ENCODE measurements at places on chromosomes 13 and 19.

DNA sequence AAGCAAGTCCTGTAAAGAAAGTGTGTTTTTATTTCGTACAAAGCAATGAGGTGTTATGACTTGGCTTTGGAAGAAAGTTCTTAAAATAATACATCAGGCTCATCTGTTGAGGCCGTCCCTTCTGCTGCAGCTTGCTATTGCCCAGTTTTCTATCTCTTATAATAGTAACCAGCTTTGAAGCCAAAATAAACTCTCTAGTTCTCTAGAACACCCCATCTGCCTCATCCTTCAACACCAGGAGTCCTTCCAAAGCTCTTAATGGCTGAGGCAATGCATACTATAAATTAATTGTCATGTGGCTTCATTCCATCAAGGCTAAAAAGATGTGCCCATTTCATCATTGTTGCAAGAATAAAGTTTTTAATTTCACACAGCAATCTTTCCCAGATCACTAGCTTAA, 49.4 kb upstream of the IPO5 start:
- no peak for DNase-seq

GRCh38 chr19:58325311-58326022, 1.3 kb upstream of the ZSCAN22 start:
- DNase-seq = peak; percentile 64

GRCh38 chr19:36097036-36097435, 13.9 kb upstream of the OVOL3 start:
- no peak for DNase-seq

- DNase-seq = no peak
Measured at GRCh38 chr13:99353836-99354235, 46.6 kb upstream of the GPR183 start.

GRCh38 chr19:6522712-6523111, 8.1 kb upstream of the TNFSF9 start:
- no peak for DNase-seq

DNA sequence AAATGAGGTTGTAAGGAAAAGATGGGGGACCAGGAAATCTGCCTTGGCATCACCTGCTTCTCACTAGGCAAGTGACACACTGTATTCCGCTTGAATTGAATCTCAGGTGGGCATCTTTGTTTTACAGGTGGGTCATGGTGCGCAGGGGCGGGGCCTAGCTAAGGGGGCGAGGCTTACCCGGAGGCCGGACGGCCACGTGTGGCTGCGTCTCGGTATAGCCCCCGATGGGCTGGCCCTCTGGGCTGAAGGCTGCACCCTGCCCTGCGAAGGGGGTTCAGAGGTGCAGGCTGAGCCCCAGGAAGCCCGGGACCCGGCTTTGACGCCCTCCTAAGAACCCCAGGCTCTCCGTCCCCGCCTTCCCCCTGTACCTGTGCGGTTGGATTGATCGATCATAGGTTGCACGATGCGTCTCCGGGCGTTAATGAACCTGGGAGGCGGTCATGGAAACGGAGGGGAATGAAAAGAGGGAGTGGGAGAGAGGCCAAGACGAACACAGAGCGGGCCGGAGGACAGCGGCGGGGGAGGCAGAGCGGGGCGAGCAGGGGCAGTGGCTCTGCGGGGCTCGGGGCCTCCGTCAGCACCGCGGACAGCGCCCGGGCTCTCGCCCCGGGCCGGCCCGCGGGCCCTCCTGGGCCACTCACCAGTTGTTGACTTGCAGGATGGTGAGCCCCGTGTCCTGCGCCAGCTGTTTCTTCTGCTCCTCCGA, 12.5 kb downstream of the MEIS3 start:
- no peak for DNase-seq

DNA sequence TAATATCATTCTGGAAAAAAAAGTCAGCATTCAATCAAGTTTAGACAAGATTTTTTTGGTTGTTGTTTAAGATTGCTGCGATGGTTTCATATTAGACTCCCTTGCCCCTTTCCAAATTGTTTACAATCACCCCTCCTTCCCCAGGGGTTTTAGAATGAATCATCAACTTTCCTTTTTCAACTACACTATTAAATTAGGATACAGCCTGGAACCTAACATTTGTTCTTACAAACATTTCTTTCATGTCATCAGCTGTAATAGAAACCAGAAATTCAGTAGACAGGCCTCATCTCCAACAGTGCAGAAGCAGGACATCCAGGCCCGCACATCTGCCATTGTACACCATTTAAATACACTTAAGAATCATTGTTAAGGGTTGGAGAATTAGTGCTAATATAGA, 44.4 kb upstream of the WDFY2 start:
- no peak for DNase-seq

DNA sequence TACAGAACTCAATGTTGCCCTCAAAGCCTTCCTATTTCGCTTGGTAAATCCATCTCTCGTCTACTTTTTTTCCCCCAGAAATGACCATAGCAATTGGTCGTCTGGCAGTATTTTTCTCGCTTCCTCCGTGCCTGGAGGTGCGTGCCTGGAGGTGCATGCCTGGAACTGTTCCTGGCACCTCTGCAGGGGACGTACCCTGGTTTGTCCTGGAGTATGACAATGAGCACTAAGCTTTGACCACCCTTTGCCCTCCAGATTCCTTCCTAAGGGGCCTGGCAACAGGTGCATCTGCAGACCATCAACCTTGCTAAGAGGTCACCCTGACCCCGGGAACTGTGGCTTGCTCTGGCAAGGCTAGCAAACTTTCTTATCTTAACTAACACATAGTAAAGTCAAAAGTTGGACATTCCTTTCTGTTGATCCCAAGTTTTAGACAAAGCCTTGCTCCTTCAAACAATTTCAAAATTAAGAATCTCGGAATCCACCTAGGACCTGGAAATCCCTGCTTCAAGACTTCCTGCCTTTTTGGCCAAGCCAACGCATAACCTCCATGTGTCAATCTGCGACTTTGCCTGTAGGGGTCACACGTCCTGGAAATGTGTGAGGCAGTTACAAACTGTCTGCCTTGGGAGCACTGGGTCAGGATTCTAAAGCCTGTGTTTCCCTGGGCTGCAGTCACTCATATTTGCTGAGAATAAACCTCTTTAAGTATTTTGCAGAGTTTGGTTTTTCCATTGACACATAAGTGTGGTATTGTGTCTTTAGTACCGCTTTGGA, 28.8 kb upstream of the TUBGCP3 start:
- peak; percentile 65 for DNase-seq

DNA sequence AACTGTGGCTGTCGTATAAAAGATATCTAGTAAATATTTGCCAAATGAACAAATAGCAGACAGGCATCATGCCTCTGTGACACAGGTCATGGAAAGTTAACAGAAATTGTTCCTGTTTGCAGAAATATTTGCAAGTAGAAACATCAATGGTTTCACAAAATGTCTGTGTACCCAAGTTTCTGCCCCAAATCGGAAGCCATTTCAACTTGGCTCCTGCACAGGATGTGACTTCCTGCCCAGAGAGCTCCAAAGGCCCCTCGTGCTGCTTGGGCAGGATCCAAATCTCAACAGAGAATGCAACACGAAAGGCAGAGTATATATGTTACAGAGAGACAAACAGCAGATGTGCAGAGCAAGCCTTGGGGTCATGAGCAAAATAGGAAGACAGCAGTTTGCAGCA, 95.5 kb upstream of the SERP2 start:
- DNase-seq = no peak

DNA sequence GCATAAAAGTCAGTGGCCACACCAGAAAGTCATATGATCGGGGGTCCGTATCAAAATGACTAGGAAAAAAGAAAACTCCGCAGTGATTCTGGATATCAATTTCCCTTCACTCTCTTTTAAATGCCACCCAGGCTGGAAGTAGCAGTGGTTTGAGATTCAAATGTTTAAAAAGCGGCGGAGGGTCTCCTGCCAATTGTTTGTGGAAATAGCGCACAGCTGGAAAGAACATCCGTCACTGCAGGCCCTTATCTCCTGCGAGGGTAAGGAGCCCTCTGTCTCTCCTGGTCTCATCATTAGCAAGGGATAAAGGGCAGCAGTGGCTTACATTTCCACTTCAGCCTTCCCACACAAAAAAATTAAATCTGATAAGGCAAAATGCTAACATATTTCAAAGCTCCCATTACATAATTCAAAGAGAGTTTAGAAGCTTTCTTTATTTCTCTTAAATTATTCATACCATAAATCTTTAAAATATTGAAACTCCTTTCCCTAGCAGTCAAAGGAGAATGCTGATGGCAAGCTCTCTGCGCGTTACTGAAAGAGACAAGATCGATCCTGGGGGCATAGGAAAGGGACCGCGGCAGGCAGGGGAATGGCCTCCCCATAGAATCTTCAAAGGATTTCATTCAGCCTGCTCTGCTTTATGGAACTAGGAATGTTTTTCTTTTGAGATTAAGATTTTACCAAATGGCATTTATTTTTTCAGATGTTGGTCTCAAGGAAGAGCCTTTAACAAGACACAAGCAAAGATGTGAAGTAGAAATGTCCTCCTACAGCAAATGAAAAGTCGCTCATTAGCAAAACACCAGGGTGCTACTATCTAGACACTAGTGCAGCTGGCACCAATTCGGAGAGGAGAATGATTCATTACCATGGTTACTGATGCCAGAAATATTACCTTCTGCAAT, 35.0 kb downstream of the AMER2 start:
- DNase-seq = no peak

DNA sequence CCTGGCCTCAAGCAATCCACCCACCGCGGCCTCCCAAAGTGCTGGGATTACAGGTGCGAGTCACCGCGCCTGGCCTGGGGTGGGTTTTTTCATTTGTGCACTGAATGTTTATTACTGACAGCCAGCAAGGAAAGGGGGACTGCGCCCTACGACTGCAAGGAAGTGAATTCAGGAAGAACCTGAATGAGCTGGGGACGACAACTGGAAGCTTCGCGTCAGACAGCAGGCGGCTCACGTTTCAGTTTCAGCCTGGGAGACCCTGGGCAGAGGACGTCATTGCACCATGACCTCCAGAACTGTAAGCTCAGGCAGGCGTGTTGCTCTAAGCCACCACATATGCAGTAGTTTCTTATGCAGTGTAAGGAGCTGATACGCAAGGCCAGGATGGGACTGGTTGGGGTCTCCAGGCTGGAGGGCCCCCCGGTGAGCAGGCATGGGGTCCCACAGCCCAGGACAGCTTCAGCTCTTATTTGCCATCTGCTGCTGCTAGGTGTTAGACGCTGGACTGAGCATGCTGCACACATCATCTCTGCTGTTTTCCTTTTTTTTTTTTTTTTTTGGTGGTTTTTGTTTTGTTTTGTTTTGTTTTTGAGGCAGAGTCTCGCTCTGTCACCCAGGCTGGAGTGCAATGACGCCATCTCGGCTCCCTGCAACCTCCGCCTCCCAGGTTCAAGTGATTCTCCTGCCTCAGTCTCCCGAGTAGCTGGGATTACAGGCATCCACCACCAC, 66.6 kb downstream of the GADD45B start:
- no peak for DNase-seq

DNA sequence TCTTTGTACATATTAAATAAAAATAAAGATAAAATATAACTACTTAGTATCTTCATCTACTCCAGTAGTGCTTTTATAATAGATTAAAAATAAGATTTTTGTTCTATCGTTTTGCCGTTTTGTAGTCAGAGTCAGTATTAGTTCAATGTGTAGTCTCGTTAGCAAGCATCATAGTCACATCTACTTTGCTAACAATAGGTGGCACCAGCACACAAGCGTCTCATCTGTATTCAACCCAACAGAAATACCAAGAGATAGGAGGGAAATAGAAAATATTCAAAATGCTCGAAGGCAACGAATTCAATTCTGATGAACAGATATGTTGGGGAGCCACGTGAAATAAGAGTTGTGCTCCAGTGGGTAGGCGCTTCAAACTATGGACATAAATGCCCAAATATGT, 21.4 kb upstream of the MICU2 start:
- no peak for DNase-seq

DNA sequence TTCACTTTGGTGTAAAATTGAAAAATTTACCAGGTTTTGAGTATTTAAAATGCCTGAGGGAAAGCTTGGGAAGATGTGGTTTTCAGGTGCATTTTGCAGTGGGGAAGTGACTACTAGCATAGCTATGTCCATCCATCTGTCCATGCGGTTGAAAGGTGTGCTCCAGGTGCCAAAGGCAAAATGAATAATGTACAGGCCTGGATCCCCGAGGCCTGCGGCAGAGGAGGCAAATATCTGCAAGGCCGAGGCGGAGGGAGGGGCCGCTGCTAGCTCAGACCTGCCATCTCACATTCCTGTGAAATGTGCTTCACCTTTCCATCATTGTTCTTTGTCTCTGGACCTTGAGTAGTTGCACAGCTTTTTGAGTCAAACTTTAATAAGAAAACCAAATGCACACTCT, 65.5 kb downstream of the ERCC5 start:
- no peak for DNase-seq

DNA sequence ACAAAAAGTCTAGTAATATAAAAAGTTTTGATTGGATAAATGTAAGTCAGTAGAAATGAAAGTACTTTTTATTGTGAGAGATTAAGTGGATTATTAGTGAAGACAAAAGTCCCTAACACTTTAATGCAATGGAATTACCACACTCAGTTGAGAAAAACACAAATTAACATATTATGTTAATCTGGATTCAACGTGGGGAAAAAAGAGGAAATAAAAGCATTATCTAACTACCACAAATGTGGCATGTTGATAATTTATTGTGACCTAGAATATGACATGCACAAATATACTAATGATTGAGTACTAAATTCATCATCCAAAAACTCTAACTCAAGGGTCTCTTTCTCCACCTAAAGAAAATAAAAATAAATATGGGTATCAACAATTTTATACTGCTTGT, 41.5 kb downstream of the FOXO1 start:
- no peak for DNase-seq

- DNase-seq = no peak
Measured at GRCh38 chr13:91017031-91017668, 330.3 kb upstream of the MIR17HG start.

DNA sequence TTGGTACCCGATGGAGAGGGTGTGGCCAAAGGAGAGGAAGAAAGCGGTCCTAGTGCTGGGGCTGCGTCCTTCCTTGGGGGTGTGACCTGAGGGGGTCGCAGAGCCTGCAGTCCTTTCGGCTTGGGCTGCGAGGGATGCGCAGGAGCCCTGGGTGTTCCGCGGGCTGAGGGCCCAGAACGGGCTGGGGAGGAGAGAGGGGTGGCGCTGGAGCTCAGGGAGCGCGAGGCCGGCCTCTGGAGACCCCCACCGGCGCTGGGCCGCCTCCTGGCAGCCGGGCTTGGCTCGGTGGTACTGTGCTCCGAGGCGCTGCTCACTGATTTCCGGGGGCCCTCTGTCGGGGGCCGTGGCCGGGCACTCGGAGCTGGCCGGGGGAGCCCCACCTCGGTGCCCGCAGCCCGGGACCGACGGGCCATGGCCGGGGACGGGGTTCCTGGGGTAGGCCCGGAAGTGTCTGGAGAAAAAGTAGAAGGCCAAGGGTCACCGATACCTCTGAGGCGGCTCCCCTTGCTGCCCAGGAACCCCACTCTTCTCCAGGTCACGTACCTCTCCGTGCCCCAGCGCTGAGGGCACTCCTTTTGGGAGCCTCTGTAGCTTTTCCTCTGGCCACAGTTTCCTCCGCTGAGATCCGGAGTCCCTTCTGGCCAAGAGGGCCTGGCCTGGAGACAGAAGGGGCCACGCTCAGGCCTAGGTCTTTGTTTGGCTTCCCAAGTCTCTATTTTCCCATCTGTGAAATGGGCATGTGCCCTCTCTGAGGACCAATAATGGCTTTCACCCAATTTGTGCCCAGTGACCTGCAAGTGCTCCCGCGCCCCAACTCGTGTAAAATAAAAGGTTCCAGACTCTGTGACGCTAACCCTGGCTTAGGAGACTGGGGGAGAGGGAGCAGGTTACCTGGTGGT, 1.6 kb downstream of the PRR36 start:
- DNase-seq = no peak

- no peak for DNase-seq
Measured at GRCh38 chr19:17183858-17184321, 31.3 kb upstream of the USE1 start.

- DNase-seq = no peak
Measured at GRCh38 chr13:27774169-27774568, 18.1 kb upstream of the GSX1 start.

GRCh38 chr13:91045351-91046034, 302.0 kb upstream of the MIR17HG start:
- DNase-seq = no peak

Data from mesenteric fat pad (tissue), 1 donor.